Fibroblast of lung (primary cell): ENCODE measurements at places on chromosomes 7 and 10. TPM values are rescaled to one million over a fixed set of nuclear protein-coding genes. Genes with fewer than 3 reads are reported as not detected.

Gene PLEKHS1
- not detected in 2 replicates for total RNA-seq

GRCh38 chr10:43980313-43980712 lies 331.6 kb upstream of the ZNF32 start:
- no peak for DNase-seq

DNA sequence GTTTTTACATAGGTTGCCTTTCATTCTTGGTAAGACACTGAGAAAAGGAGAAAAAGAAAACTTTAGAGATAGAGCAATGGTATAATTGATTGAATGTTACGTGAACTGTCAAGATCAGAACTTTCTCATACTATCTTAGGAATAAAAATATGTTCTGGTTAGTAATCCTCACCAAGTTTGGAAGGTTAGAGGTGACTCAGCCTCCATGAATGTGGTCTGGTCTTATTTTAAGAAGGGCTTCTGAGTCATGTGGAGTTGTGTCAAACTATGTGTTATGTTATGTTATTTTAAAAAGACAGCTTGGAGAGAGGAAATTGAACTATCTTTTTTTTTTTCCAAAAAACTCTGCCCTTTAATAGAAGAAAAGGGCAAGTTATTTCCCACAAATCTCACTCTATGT lies 458.6 kb upstream of the KLF6 start:
- DNase-seq = peak; percentile 100

DNA sequence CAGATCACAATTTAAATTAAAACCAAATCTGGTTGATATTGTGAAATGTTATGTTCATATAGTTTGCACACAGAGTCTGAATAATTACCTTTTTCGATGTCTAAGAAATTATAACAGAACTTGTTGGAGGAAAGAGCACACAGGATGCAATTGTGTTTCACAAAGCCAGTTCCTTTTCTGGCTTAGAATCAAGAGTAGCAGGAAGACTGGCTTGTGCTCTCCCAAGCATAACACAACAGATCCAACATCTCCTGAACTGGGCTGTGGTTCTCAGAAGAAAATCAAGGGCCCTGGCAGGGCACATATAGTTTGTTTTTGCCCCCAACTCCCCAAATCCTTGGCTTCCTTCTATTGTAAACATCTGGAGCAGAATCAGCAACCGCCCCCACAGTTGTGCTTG lies 62.7 kb downstream of the LRRC4 start:
- DNase-seq = peak; percentile 10

DNA sequence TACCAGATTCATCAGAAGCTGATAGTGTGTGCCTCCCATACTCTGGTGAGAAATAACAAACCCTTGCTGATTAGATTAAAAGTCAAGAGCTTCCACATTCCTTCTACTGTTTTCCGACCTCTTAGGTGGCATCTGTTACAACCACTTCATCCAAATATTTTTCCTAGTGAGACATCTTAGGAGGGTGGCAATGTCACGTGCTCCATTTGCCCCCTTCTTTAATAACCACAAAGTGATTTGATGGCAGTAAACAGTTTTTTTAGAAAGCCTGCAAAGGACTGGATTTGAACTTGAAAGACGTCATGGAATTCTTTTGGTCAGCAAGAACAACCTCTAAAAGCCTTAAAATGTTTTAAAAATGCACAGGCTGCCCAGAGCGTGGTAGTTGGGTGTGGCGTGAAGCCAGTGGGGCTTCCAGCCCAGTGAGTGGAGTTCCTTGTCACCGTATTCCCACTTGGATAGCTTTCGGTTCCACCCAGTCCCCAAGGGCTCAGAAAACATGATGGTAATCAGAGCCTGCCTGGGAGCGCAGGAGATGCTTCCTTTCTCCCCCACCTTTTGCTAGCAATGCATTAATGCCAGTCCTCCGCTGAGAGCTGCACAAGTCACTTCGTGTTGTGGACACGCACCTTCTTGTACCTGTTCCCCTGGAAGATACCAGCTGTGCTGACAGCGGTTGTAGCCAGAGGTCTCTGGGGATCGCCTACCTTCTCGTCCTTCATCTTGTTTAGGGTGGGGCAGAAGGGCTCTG lies 256.4 kb downstream of the KIAA1217 start:
- DNase-seq = peak; percentile 99

DNA sequence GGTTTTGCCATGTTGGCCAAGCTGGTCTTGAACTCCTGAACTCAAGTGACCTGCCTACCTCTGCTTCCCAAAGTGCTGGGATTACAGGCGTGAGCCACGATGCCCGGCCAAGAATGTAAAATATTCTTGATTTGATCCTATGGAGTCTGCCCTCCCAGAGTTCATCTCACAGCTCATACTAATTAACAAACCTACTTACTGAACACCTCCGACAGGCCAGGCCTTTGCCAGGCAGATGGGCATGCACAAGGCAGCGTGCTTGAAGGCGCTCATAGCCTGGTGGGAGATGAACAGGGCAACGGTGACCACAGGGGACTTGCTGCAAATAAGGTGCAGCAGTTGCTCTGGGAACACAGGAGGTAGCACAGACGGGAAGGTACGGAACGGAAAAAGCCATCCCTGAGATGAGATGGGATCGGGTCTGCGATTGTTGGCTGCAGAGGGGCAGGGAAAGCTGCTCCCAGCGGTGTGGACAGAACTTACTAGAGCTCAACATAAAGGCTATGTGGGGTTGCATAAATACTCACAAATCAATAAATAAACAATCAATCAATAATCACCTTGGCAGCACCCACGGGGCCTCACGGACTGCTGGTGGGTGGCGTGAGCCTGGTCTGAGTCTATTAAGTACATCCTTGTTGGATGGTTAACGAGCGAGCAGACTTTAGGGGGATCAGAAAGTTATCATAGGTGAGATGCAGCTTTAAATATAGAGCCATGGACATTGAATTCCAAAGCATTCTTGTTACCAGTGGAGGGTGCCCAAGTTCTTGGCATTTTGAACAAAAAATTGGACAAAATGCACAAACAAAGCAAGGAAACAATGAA lies 4.7 kb downstream of the ACBD7 start:
- no peak for DNase-seq

DNA sequence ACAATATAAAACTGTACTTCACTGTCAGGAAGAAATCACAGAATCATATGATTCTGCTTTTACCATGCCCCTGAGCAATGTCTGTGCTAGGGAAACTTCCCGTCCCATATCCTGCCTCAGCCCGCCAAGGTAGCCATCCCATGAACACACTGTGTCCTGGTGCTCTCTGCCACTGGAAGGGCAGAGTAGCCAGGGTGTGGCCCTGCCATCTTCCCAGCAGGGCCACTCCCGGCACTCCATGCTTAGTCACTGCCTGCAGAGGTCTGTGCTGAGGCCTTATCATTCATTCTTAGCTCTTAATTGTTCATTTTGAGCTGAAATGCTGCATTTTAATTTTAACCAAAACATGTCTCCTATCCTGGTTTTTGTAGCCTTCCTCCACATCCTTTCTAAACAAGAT lies 31.8 kb downstream of the AP3M1 start:
- no peak for DNase-seq

Gene GPNMB
- total RNA-seq = 177 and 182 TPM in 2 replicates

- DNase-seq = no peak
Observed at GRCh38 chr7:116731445-116732335, 59.7 kb downstream of the MET start.

Gene MACC1
- total RNA-seq = 0.26 and 0.33 TPM in 2 replicates

Gene GPR158
- total RNA-seq = under 0.01 and 0.33 TPM in 2 replicates

Gene DKK1
- total RNA-seq = 54.4 and 80.6 TPM in 2 replicates

- DNase-seq = no peak
Observed at GRCh38 chr10:60893231-60893630, 50.8 kb downstream of the RHOBTB1 start.

GRCh38 chr10:116044801-116045248 lies 228.2 kb downstream of the GFRA1 start:
- DNase-seq = peak; percentile 51

DNA sequence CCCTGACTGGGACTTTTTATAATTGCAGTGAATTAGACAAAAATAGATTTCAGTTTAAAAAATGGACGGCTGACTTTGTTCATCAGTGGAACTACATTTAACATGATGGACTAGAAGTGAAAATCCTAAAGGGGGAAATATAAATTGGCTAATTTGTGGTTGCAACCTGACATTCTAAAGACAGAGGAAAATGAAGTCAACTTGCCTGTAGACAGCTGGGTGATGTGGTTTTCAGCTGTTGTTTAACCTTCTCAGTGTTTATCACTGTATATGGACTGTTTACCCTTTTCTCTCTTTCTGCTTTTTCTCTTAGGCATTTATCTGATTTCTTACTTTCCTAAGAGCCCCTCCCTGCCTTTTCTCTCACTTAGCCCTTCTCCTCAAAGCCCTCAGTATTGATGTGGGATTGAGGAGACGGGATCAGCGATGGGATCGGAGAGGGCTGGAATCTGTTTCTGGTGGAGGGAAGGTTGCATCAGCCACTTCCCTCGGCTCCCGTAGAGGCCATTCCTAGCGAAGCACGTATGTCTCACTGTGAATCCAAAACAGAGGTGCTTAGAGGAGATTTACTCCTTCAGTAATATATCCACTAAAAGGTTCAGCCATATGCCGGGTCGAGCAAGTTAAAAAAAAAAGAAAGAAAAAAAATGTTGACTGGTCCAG lies 109.0 kb upstream of the KLF6 start:
- no peak for DNase-seq

GRCh38 chr10:101938305-101939007 lies 94.9 kb upstream of the KCNIP2 start:
- DNase-seq = peak; percentile 89
